ENCODE measurements at places on chromosomes 13 and 19.

- no peak for DNase-seq
Measured at GRCh38 chr19:51071095-51071405, 6.2 kb upstream of the KLK13 start.

DNA sequence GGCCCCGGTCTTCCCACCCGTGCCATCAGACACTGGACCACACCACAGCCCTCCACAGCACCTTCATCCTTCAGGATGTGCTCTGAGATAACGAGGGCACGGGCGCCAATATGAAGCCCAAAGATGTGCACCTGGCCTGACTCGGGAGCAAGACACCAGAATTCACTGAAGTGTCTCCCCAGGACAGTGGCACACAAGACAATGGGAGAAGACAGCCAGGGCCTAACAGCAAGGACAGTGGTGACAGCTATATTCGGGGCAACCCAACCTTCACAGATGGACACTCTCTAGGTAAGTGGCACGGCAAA lies 7.2 kb downstream of the DDX39A start:
- DNase-seq, result no peak

GRCh38 chr19:7792281-7792680 lies 29.2 kb downstream of the CLEC4M start:
- DNase-seq, result no peak

DNA sequence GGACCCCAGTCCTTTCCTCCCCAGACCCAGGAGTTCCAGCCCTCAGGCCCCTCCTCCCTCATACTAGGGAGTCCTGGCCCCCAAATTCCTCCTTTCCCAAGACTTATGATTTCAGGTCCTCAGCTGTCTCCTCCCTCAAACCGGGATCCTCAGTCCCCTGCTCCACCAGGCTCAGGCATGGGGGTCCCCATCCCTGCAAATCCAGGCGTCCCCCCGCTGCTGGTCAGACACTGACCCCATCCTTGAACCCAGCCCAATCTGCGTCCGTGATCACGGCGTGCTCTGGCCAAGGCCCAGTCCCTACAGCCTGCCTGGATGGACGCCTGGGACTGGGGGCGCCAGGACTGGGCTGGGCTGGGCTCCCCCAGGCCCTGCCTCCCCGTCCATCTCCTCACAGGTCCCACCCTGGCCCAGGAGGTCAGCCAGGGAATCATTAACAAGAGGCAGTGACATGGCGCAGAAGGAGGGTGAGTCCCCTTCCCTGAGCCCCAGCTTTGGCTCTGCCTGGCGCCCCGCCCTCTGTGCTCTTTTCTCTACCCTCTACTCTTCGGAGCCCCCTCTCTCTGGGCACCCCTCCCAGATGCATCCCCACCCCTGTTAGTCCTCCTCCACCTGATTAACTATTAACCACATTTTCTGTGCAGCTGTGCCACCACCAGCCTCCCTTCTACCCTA lies 672 bp downstream of the HPN start:
- no peak for DNase-seq

GRCh38 chr19:49802836-49803528 lies 10.1 kb downstream of the FUZ start:
- no peak for DNase-seq

Data from stimulated activated CD8-positive, alpha-beta memory T cell treated with anti-CD3 and anti-CD28 coated beads, Interleukin-15, amount 100 ng/mL, for 24 hours (primary cell).